ENCODE measurements at places on chromosomes 4 and X.
A peak's percentile ranks its signal among the peaks of the same experiment; 100 is the strongest.

DNA sequence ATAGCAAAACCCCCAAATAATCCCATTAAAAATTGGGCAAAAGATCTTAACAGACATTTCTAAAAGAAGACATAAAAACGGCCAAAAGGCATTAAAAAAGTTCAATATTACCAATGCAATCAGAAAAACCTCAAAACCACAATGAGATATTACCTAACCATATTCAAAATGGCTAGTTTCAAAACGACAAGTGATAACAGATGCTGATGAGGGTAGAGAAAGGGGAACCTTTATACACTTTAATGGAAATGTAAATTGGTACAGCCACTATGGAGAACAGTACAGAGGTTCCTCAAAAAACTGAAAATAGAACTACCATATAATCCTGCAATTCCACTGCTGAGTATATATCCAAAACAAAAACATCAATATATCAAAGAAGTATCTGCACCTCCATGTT is 6.2 kb downstream of the AADAT start:
- DNase-seq, result no peak

DNA sequence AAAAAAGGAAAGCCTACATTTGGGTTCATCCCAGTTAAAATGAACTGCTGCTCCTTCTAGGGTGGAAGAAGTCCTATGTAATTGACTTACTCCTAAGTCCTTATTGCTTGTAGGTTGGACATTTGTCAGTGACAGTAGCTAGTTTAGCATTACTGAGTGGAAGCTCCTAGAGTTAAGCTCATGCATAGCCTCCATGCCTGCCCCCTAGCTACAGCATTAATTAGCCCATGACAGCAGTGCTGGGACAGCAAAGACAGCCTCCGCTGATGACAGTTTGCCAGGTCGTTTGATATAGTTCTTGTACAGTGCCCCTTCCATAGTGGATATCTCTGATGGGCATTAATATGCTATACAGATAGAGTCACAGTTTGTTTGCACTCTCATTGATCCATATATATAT is 18.7 kb upstream of the GALNTL6 start:
- DNase-seq, result no peak

DNA sequence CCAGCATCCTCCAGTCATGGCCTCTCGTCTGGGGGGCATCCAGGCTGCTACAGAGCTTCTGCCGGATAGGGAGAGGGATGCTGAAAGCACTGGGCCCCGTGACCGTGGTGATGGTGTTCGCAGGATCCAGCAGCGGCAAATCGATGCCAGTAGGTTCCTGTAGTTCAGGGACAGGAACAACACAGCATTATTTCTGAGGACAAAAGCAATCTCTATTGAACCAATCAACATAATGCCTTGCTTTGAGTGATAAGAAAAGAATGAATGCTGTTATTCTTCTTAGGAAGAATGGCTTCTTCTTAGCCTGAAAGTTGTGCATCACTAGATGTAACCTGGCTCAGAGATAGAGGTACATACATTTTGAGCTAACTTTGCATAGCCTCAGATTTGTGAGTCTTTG is 378.6 kb downstream of the UNC5C start:
- DNase-seq, result no peak

- DNase-seq, result no peak
Measured at GRCh38 chr4:76563454-76564122, 128.6 kb downstream of the SHROOM3 start.

- no peak for DNase-seq
Measured at GRCh38 chr4:41437111-41437536, 100.8 kb upstream of the LIMCH1 start.

- peak; percentile 30 for DNase-seq
Measured at GRCh38 chrX:111511477-111511876, at the start of gene SERTM2. TSS of gene SERTM2 (plus strand) at chrX:111511645. CDS start at chrX:111518858, 7,213 bp downstream.
